ENCODE measurements at places on chromosomes 6 and 20.

- DNase-seq = no peak
Observed at GRCh38 chr6:40146902-40147301, 212.6 kb upstream of the MOCS1 start.

DNA sequence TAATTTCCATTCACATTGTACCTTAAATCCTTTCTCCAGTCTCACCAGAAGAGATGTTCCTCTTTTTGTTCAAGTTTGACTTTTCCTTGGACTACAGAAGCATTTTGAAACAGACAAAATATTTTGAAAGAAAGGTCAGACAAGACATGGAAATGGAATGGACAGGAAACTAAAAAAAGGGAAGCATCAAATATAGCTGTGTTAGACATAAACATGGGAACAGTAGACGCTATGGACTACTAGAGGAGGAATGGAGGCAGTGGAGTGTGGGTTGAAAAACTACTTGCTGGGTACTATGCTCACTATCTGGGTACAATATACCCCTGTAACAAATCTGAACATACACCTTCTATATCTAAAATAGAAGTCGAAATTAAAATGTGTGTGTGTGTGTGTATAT is 4.1 kb upstream of the FAM135A start:
- no peak for DNase-seq

GRCh38 chr6:43865932-43866645 is 96.1 kb downstream of the VEGFA start:
- no peak for DNase-seq

GRCh38 chr20:57124366-57124765 is 142.1 kb downstream of the BMP7 start:
- DNase-seq = no peak

DNA sequence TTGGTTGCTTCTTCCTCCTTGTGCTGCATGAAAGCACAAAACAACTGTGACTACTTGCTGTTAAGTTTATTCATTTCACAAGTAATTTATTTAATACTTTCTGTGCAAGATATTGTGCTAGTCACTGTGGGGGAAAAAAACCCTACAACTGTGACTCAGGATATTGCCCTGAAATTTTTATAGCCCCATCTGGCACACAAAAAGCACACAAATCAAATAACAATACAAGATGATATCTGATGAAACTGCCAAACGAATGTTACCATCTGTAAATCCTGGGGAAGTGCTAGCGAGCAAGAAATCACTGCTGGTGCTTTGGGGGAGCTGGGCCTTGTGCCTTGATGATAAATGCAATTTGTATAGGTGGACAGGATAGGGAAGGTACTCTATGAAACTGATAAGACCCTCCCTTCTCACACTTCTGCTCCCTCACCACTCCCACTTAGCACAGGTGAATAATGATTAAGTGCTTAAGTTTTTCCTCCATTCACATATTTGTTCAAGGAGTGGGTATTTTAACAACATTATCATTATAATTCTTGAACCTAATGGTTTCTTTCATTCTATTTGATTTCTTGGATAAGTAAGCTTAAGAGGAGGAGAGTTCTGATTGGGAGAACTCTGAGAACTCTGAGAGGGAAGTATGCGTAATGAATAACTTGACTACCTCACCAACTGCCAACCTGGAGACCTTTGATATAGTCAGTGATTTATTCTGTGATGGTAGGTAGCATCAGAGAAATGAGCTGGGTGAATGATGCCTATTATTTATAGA is 115.3 kb downstream of the RTN4IP1 start:
- no peak for DNase-seq

- DNase-seq = no peak
Observed at GRCh38 chr6:125154761-125155135, 1.2 kb downstream of the TPD52L1 start.
